ENCODE measurements at places on chromosomes 3 and 15. TPM values are rescaled to one million over a fixed set of nuclear protein-coding genes. Genes with fewer than 3 reads are reported as not detected.

KCNMB2 gene
- 0.17 TPM for total RNA-seq

DNA sequence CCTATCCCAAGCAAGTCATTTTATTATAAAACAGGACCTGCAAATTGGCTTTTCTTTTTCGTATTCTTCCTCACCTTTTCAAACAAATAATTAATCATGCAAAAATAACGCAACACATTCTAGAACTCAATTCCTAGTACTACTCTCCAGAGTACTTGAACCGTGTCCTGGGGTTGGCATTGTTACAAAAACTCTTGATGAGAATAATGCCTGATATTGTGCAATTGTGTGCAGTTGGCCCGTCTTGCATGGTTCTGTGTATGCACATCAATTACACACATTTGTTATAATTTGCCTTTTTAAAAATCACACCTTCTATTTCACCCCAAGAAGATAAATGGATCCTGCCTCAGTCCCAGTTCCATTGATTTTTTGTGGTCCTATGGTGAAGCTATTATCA lies 205.4 kb downstream of the EPHB1 start:
- no peak overlapping the region for H3K27ac ChIP-seq
- DNase-seq: peak; percentile 77
- H3K36me3 ChIP-seq: no peaks in the 10 kb centered on the region
- no peak overlapping the region for H3K4me3 ChIP-seq
- H3K27me3 ChIP-seq: no peaks in the 10 kb centered on the region

C3orf70 gene
- total RNA-seq: 34.9 TPM

DNA sequence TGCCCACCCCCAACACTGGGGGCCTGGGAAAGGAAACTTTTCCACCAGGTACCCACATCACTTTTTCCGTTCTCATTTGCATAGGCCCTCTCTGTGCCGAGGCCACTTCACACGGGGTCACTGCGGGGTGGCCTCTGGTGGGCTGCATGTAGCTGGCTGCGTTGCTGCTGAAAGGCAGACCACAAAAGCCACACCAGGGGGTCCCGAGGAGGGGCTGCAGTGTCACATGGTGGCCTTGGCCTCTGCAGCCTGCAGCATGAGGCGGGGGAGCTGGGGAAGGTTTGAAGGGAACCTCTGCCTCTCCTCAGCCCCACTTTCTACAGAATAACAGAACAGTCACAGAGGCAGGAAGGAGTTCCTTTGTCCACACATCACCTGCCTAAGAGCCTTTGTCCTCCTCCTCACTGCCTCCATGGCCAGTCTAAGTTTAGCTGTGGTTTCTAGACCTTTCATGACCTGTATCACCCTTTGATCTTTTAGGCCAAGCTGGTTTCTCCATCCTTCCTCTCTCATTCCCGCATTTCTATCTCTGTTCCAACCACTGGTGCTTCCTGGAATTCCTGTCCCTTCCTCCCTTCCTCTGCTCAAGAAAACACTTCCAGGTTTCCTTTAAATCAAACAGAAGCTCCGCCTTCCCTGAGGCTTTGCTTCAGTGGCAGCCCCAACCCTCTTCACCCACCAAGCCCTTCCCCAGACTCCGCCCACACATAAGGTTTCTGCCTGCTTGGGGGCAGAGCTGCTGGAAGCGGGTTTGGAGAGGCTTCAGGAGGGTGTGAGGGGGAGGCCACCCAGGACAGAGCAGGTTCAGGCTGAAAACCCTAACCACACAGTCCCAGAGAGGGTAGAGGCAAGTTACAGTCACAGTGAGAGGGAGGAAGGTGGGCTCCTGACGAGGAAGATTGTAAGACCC lies 150.7 kb upstream of the TLE3 start:
- H3K4me1 ChIP-seq: no peaks in the 10 kb centered on the region
- no peaks in the 10 kb centered on the region for H3K36me3 ChIP-seq
- H3K27ac ChIP-seq: no peak overlapping the region
- DNase-seq: no peak

DNA sequence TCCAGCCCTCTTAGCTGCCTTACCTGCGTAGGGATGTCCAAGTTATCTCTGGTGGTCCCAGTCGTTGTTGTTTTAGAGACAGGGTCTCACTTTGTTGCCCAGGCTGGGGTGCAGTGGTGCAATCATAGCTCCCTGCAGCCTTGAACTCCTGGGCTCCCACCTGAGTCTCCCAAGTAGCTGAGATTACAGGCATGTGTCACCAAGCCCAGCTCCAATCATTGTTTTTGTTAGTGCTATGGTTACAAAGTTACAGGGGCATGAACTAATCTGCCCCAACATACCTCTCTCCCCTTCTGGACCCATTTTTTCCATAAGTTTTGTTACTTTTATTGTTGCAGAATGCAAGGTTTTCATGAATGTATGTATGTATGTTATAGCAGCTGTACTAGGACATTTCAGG lies 54.7 kb downstream of the CTDSPL2 start:
- peaks cover 12% of the 10 kb centered on the region for H3K36me3 ChIP-seq
- H3K27me3 ChIP-seq: no peaks in the 10 kb centered on the region
- no peak overlapping the region for H3K4me3 ChIP-seq
- no peak for DNase-seq
- H3K4me1 ChIP-seq: no peaks in the 10 kb centered on the region
- H3K27ac ChIP-seq: no peak overlapping the region

NOX5 gene
- 0.66 TPM for total RNA-seq

- peaks cover 30% of the 10 kb centered on the region for H3K36me3 ChIP-seq
- DNase-seq: no peak
- no peak overlapping the region for H3K27ac ChIP-seq
- H3K27me3 ChIP-seq: no peaks in the 10 kb centered on the region
- no peak overlapping the region for H3K4me3 ChIP-seq
Measured at GRCh38 chr3:37986479-37987314, 3.9 kb upstream of the VILL start.

DNA sequence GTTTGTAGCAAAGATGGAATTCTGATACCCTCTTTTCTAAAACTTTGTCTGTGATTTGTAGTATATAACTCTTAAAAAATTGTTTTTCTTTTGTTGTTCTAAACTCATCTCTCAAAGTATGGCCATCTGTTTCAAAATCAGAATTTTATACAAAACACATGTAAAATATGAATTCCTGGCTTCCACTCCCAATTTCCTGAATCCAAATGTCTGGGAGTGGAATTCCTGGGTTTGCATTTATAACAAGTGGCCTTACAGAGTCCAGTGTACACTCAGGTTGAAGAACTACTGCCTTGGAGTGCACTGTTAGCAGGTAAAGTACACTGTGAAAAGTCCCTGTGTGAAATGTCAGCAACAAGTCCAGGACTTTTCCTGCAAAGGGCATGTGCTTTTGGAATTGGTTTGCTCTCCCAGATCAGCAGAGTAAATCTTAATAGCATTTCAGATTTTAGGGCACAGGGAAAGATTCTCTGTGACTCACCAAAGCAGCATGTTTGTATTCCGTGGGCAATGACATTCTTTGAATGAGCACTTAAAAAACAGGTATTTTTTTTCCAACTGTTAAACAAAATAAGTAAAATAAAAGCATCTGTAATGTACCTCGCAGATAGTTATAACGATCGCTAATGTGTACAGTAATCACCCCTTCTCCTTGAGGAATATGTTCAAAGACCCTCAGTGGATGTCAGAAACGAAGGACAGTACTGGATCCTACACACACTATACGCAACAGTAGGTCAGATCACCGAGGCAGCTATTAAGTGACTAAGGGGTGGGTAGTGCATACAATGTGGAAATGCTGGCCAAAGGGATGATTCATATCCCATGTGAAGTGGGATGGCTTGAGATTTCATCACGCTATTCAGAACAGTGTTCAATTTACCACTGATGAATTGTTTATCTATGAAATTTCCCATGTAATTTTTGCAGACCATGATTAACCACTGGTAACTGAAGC lies 2.0 kb upstream of the CLDN16 start:
- H3K4me1 ChIP-seq: no peaks in the 10 kb centered on the region
- H3K36me3 ChIP-seq: no peaks in the 10 kb centered on the region
- no peak overlapping the region for H3K4me3 ChIP-seq
- H3K27ac ChIP-seq: no peak overlapping the region
- H3K27me3 ChIP-seq: no peaks in the 10 kb centered on the region
